Suprapubic skin (tissue), 4 donors: ENCODE measurements at places on chromosomes 1 and 21. TPM values are rescaled to one million over a fixed set of nuclear protein-coding genes. Genes with fewer than 3 reads are reported as not detected.

DNA sequence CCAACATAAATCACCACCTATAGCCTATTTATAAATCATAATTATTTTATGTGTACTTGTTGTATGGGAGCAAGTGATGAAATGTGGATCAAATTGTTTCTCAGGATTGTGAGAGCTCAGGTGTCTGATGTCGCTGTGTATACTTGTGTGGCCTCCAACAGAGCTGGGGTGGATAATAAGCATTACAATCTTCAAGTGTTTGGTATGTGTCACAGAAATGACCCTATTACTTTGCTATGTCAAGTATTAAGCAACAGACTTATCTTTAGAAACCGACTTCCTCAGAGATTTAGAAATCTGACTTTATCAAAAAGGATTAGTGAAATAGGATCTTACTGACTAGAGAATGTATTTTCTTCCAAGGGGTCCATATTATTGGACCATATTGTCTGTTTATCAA lies 280.9 kb downstream of the TPR start:
- no peak for DNase-seq
- no peak overlapping the region for H3K4me3 ChIP-seq
- H3K36me3 ChIP-seq, result no peaks in the 10 kb centered on the region
- H3K4me1 ChIP-seq, result no peaks in the 10 kb centered on the region
- no peaks in the 10 kb centered on the region for H3K27me3 ChIP-seq

GRCh38 chr21:33078907-33079582 lies 9.1 kb downstream of the OLIG1 start:
- no peak overlapping the region for H3K4me3 ChIP-seq
- H3K4me1 ChIP-seq, result no peaks in the 10 kb centered on the region
- no peaks in the 10 kb centered on the region for H3K36me3 ChIP-seq
- no peak overlapping the region for H3K27ac ChIP-seq
- H3K27me3 ChIP-seq, result peaks cover 43% of the 10 kb centered on the region
- no peak for DNase-seq

- H3K36me3 ChIP-seq, result peaks cover 53% of the 10 kb centered on the region
- H3K4me3 ChIP-seq, result no peak overlapping the region
- H3K27ac ChIP-seq, result no peak overlapping the region
- H3K27me3 ChIP-seq, result no peaks in the 10 kb centered on the region
- peaks cover 4% of the 10 kb centered on the region for H3K4me1 ChIP-seq
These were observed 50.7 kb downstream of the DHRS3 start for GRCh38 chr1:12567288-12567819.

GRCh38 chr1:97245682-97246081 lies 524.1 kb downstream of the PTBP2 start:
- H3K4me1 ChIP-seq, result no peaks in the 10 kb centered on the region
- no peak overlapping the region for H3K27ac ChIP-seq
- no peaks in the 10 kb centered on the region for H3K36me3 ChIP-seq
- H3K27me3 ChIP-seq, result no peaks in the 10 kb centered on the region
- no peak overlapping the region for H3K4me3 ChIP-seq

GRCh38 chr1:76444773-76445172 lies 370.2 kb downstream of the ST6GALNAC3 start:
- no peaks in the 10 kb centered on the region for H3K4me1 ChIP-seq
- H3K27ac ChIP-seq, result no peak overlapping the region
- no peak overlapping the region for H3K4me3 ChIP-seq

- no peaks in the 10 kb centered on the region for H3K36me3 ChIP-seq
- no peak overlapping the region for H3K4me3 ChIP-seq
- no peaks in the 10 kb centered on the region for H3K27me3 ChIP-seq
- DNase-seq, result no peak
- peaks cover 9% of the 10 kb centered on the region for H3K4me1 ChIP-seq
- peak overlapping the region; percentile 10 for H3K27ac ChIP-seq
These were observed 53.0 kb upstream of the CNN3 start for GRCh38 chr1:94979656-94980581.

DNA sequence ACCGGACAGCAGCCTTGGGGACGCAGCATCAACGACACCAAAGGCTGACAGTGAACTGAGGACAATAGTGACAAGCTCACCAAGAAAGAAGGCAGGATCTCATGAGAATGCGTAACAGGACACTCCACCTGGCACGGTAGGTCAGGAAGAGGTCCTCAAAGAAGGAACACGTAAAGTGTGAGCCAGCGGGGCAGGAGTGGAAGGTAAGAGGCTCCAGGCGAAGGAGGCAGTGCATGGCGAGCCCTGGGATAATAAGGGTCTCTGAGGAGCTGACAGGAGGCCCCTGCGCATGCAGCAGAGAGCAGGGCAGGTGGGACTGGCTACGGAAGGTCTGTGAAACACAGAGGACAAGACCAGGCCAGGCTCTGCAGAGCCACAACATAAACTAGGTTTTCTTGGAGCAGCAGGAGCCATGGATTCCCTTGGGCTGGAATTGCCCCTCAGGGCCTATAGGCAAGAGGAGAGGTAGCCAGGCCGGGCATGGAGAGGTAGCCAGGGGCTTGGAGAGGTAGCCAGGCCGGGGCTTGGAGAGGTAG lies 8.2 kb downstream of the LSS start:
- no peak overlapping the region for H3K4me3 ChIP-seq
- DNase-seq, result peak; percentile 46
- H3K27ac ChIP-seq, result no peak overlapping the region
- no peaks in the 10 kb centered on the region for H3K27me3 ChIP-seq
- peaks cover 49% of the 10 kb centered on the region for H3K36me3 ChIP-seq

GRCh38 chr21:35070436-35070835 lies 21.3 kb upstream of the RUNX1 start:
- no peak overlapping the region for H3K27ac ChIP-seq
- no peak for DNase-seq
- H3K27me3 ChIP-seq, result no peaks in the 10 kb centered on the region
- H3K36me3 ChIP-seq, result no peaks in the 10 kb centered on the region

DNA sequence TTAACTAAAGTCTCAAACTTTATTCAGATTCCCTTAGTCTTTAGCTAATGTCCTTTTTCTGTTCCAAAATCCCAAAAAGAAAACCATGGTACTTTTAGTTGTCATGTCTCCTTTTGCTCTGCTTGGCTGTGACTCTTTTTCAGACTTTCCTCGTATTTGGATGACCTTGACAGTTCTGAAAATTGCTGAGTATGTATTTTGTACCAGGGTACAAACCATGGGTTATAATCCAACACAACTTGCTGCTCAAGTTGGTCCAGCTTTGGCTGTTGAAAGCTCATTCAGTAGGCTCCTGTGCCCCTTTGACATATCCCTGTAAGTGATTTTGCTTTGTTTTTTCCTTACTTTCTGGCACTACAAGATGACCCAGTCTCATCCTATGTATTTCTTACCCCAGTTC lies 51.7 kb downstream of the PALMD start:
- H3K4me1 ChIP-seq, result no peaks in the 10 kb centered on the region
- H3K27me3 ChIP-seq, result no peaks in the 10 kb centered on the region
- DNase-seq, result no peak
- H3K36me3 ChIP-seq, result peaks cover 11% of the 10 kb centered on the region

GRCh38 chr1:53947172-53947907 lies 1.2 kb downstream of the LRRC42 start:
- peak overlapping the region; percentile 90 for H3K4me3 ChIP-seq
- peak overlapping the region; percentile 17 for H3K27ac ChIP-seq
- no peak for DNase-seq
- peaks cover 31% of the 10 kb centered on the region for H3K4me1 ChIP-seq
- no peaks in the 10 kb centered on the region for H3K27me3 ChIP-seq

- no peak for DNase-seq
- peaks cover 10% of the 10 kb centered on the region for H3K27me3 ChIP-seq
- no peak overlapping the region for H3K4me3 ChIP-seq
- peaks cover 95% of the 10 kb centered on the region for H3K4me1 ChIP-seq
- no peak overlapping the region for H3K27ac ChIP-seq
These were observed 4.3 kb downstream of the IGSF9 start for GRCh38 chr1:159941141-159941540.

DNA sequence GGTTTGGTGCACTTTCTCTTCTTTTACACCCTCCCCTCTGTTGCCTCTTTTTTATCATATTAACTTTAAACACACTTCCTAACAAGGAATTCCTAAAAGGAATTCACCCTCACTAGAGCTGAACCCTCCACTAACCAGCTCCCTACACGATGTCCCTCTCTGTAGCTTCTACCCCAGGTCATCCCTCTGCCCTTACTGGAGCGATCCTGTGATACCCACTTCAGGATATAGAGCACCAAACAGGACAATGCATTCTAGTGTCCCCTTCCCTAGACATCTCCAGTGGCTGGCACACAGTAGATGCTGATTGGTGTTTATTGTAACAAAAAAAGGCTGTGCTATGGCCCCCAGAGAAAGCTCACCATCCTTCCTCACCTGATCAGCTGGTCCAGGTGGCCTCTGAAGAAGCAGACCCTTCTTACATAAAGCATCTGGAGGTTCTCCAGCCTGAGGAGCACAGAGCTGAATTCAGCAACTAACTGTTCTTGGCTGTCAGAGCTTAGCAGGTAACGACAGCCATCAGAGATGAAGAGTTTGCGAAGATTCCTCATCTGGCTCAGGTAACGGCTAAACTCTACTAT lies 1.4 kb downstream of the PRAMEF18 start:
- no peak overlapping the region for H3K4me3 ChIP-seq
- no peaks in the 10 kb centered on the region for H3K4me1 ChIP-seq
- peaks cover 6% of the 10 kb centered on the region for H3K27me3 ChIP-seq
- DNase-seq, result no peak
- H3K36me3 ChIP-seq, result no peaks in the 10 kb centered on the region

DNA sequence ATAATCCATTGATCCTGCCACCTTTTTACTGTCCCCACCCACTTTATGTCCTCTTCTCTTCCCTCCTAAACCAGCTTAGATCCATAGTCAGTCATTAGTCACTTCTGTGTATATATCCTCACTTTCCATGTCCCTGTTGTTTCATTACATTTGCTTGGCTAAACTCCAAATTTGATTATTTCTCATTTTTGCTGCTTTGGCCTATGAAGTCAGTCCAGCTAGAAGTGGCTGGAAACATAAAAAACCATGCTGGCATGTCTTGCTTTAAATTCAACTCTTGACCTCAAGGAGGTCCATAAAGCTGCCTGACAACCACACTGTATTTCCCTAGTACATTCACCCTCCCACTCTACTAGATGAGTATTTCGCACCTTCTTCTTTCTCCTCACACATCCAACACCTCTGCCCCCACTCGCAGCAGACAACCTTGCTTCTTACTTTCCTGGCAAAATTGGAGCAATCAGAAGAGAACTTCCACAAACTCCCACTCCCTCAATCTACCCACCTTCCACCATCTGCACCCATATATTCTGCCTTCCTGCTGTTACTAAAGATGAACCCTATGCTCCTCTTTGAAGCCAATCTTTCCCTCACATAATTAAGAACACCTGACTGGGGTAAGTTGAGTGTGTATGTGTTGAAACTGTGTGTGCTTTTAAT lies 72.1 kb downstream of the ZNF648 start:
- H3K27me3 ChIP-seq, result no peaks in the 10 kb centered on the region
- H3K27ac ChIP-seq, result no peak overlapping the region
- no peaks in the 10 kb centered on the region for H3K36me3 ChIP-seq
- DNase-seq, result no peak

DNA sequence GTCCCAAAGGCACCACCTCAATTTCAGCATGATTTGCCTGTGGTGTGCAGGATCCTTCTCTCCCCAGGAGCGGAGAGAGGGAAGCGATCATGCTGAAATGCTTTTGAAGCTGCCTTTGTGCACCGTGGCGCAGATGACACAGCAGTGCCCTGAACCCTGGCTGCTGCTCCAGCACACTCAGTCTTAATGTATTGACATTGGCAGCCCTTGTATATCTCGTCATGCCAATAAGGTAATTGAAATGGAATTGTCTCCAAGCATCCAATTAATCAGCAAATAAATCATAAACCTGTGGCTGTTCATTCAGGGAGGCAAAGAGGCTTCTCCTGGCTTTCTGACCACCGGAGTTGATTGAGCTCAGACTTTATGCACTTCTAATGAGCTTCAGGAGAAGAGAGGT lies 139.8 kb downstream of the KAZN start:
- DNase-seq, result no peak
- no peaks in the 10 kb centered on the region for H3K36me3 ChIP-seq
- H3K4me3 ChIP-seq, result no peak overlapping the region
- H3K27me3 ChIP-seq, result peaks cover 9% of the 10 kb centered on the region

DNA sequence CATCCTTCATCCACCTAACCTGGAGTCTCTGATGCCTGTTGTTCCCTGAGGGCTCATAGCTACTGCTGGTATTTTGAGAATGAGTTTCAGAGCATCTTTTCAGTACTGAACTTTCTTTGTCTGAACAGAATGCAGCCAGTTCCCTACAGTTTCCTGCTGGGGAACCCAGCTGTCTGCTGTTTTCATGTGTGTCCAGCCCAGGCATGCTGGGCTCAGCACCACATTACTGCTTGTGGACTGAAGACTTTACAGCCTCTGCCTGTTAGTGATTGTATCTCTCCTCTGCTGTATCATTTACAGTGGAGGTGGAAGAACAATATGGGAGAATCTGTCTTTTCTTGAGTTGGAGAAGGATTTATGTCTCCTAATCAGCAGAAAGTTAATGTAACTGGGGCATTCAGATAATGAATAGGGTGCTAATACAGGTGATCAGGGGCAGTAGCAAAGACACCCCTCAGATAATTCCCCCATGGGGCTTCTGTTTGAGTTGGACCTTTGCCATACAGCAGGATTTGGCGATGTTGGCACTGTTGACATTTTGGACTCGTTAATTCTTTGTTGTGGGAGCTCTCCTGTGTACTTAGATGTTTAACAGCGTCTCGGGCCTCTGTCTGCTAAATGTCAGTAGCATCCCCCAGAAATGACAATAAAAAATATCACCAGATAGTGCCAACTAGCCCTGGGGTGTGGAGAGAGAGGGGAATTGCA lies 207.7 kb downstream of the HHAT start:
- DNase-seq, result no peak
- no peak overlapping the region for H3K4me3 ChIP-seq
- H3K27me3 ChIP-seq, result no peaks in the 10 kb centered on the region
- H3K27ac ChIP-seq, result no peak overlapping the region

DNA sequence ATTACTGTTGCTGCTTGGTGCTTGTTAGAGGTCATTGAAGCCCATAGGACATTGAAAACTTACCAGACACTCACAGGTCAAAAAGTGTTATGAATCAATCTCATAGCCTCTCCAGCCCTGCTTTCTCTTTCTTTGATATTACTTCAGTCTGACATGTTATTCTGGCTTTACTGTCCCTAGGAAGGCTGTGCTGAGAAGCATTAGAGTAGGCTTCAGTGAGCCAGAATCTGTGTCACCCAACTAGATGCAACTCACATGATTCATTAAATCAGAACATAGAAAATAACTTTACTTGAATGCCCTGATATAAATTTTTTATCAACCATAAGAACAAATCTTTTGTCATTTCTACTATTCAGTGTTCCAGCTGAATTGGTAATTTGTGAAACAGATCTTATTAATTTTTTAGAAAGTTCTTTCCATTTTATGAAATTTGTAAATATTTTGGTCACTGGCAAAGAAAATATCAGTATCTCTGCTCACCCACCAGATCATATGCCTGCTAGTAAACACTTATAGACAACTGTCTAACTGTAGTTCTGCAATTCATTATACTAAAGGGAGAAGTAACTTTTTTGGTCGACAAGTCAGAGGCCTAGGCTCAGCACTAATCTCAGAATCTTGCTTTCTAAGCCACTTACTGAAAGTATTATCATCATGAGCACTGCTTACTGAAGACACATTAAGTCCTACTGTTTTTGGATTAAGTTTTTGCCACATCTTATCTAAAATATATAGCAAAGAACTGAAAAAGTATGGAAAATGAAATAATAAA lies 48.2 kb downstream of the RPAP2 start:
- no peak overlapping the region for H3K4me3 ChIP-seq
- no peaks in the 10 kb centered on the region for H3K27me3 ChIP-seq
- no peak overlapping the region for H3K27ac ChIP-seq
- H3K36me3 ChIP-seq, result peaks cover 41% of the 10 kb centered on the region
- H3K4me1 ChIP-seq, result no peaks in the 10 kb centered on the region

S100B gene
- total RNA-seq, result 11.4 TPM

FMO3 gene
- 3.8 TPM for total RNA-seq

AK5 gene
- total RNA-seq, result not detected

NUP210L gene
- not detected for total RNA-seq

A3GALT2 gene
- not detected for total RNA-seq

SOD1 gene
- total RNA-seq, result 123 TPM

SNAP47 gene
- 35.8 TPM for total RNA-seq
